Brain (organoid and tissue), 16 donors: ENCODE measurements at places on chromosomes 3 and 15.

DNA sequence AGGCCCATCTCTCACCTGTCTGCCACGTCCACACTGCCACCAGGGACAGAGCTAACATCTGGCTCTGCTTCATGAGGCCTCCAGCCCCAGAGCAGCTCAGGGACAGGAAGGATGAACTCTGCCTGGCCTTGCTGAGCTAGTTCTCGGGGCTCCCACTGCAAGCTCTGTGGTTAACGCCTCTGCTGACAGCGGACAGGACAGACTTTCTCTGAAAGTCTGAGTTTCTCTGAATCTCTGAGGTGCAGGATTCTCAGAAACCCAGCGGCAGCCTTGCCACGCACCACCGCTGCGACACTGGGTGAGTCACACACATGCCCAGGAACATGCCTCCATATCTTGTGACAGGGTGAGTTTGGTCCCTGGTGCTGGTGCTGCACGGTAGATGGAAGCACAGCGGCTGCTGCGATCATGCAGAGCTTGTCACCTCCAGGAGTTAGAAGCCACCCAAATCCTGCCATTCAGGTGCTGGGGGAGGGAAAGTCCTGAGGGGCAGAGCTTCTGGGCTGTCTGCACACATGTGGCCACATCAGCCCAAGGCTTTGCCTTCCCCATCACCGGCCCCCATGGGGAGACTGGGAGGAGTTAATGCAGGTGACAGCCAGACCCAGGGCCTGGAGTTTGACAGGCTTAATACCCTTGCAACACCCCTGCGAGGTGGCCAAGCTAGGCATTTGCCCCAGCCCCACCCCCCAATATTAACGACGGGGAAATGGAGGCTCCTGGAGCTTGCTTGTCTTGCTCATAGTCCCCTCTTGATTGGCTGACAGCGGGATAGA, 267.0 kb downstream of the PLCL2 start:
- no peak for DNase-seq

DNA sequence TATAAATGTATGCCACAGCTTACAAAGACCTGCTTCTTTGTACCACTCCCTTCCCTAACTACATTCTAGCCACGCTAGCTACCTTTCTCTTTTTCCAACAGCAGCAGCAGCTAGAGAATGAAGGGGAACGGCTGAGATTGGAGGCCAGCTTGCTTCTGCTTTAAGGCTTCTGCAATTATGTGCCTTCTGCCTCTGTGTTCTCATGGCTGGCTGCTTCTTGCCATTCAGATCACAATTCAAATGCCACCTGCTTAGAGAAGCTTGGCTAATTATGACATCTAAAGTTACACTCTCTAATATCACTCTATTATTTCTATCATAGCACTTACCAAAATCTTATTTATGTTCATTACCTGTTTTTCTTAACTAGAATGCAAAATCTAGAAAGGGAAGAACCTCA, 95.2 kb downstream of the RYK start:
- DNase-seq, result peak; percentile 13

DNA sequence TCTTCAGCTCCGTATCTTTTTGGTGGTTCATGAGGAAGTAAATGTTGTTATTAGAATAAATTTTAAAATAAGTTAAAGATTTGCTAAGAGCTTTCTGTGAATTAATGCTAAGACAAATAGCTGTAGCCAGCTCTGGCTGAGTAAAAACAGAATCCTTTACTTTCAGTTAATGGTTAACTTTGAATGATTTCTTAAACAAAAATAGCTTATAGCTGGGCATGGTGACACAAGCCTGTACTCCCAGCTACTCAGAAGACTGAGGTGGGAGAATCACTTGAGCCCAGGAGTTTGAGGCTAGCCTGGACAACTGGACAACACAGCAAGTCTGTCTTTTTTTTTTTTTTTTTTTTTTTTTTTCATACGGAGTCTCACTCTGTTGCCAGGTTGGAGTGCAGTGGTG, 25.0 kb downstream of the TCAIM start:
- DNase-seq, result no peak

GRCh38 chr3:112114576-112115160, 18.4 kb downstream of the GCSAM start:
- DNase-seq, result no peak

- peak; percentile 97 for DNase-seq
These were observed at the start of gene FGF12 for GRCh38 chr3:192727032-192727847. TSS of gene FGF12 (minus strand) at chr3:192727541.

DNA sequence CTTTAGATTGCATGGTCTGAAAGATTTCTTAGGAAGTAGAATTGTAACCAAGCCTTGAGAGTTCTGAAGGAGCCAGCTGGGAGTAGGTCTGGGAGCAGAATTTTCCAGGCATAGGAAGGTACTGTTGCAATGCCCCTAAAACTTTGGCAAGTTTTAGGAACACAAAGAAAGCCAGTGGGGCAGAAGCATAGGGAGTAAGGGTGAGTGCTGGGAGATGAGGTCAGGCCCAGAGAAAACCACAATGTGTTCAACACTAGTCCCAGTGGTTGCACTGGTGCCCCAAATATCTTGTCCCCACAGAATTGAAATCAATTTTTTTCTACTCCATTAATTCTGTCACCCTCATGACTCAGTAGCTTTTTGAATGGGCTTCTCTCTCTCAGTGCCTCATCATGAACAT, 120.7 kb upstream of the GALNT15 start:
- no peak for DNase-seq

- DNase-seq, result no peak
These were observed 261.4 kb upstream of the MME start for GRCh38 chr3:154818676-154819255.

DNA sequence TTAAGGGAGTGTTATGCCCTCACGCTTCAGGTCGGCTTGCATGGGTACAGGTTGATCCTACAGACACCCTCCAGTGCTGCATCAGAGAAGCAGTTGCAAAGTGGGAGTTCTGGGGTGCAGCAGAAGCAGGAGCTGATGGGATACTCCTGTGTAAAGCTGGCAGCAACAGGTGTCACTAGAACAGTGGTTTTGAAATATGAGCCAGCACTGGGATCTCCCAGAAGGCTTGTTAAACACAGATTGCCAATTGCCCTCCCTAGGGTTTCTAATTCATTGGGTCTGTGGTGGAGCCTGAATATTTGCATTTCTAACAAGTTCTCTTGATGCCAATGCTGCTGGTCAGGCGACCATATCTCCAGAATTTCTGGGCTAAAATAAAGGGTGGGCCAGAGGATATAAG, 350.4 kb downstream of the CLSTN2 start:
- no peak for DNase-seq

GRCh38 chr3:160115387-160115786, 109.8 kb upstream of the C3orf80 start:
- DNase-seq, result no peak

DNA sequence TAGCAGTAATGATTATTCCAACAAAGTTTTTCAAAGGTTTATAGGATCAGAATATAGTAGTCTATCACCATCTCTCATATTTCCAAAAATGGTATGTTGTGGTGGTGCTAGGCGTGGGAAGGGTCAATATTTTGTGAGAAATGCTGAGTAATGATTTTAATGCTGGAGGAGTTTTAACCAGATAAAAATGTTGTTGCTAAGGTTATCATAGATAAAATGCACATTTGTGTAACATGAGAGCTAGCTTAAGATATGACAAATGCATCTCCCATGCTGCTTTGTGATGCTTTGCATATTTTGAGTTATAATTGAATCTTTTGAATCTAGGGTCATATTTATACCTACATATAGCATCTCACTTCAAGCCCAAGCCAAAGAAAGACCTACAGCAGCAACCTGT, 103.9 kb upstream of the ROBO1 start:
- no peak for DNase-seq

DNA sequence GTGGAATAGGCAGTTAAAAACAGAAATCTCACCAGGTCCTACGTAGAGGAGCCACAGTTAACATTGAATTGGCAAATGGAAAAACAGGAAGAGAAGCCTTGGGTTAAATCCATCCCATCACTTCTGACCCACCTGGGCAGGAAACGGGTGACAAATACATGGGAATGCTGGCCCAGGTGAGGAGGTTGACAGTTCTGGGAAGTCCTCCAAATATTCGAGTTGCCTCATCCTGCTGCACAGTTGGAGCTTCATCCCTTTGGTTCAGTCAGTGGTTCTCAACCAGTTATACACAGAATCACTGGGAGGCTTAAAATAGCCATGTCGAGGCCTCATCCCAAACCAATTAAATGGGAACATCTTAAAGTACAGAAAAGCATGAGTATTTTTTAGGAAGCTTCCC, 5.3 kb downstream of the MYZAP start:
- no peak for DNase-seq

DNA sequence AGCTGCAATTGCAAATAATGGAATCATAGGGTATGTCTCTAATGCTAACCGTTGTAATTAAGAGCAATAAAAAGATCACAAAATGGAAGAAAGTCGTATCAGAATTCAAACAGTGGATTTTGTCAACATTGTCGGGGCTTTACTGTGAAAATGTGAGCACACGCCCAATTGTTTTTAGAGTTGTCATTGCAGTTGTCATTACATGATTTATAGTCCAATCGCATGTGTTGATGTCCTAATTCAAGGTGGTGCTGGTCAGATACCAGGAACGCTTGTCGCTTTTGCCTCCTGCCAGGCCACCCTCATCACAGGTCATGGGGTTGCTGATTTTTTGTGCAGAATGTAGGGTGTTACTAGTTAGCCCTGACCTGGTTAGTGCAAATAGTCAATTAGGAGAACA, 16.2 kb downstream of the TRPM1 start:
- DNase-seq, result no peak

DNA sequence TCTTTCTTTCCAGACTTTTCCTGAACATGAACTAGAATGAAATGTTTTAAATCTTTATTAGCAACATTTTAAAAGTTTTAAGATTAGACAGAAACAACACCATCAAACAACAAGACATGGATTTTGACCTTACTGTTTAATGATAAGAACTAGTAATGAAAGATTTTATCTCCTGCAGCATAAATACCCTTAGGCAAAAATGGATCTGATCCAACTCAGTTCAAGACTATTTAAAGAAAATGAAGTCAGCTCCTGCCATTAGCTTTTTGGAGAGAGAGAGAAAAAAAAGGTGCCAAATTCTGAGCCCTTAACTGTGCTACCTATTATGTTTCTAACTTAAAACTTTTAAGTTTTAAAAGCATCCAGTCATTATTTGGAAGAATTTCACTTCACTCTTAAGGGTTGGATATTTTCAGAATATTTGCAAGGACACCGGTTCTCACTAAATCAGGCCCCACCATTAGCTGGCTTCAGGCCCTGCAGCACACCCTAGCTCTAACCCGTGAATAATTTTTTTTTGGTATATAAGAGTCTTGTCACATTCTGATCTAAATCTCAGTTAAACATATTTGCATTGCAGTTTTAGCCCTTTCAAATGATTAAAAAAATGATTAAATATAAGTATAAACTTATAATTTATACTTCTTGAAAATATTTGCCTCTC, 60.0 kb downstream of the NR1I2 start:
- DNase-seq, result no peak

GRCh38 chr3:189235214-189235613, 63.4 kb downstream of the TPRG1 start:
- DNase-seq, result no peak

GRCh38 chr3:186598108-186598784, 14.6 kb upstream of the AHSG start:
- DNase-seq, result no peak

- peak; percentile 10 for DNase-seq
These were observed 15.8 kb downstream of the RUVBL1 start for GRCh38 chr3:128107834-128108233.

- DNase-seq, result no peak
These were observed 18.4 kb downstream of the KLF13 start for GRCh38 chr15:31344823-31345605.

- no peak for DNase-seq
These were observed 4.0 kb downstream of the AP2M1 start for GRCh38 chr3:184178521-184179138.

GRCh38 chr3:181725131-181725731, 13.5 kb downstream of the SOX2 start:
- peak; percentile 81 for DNase-seq

DNA sequence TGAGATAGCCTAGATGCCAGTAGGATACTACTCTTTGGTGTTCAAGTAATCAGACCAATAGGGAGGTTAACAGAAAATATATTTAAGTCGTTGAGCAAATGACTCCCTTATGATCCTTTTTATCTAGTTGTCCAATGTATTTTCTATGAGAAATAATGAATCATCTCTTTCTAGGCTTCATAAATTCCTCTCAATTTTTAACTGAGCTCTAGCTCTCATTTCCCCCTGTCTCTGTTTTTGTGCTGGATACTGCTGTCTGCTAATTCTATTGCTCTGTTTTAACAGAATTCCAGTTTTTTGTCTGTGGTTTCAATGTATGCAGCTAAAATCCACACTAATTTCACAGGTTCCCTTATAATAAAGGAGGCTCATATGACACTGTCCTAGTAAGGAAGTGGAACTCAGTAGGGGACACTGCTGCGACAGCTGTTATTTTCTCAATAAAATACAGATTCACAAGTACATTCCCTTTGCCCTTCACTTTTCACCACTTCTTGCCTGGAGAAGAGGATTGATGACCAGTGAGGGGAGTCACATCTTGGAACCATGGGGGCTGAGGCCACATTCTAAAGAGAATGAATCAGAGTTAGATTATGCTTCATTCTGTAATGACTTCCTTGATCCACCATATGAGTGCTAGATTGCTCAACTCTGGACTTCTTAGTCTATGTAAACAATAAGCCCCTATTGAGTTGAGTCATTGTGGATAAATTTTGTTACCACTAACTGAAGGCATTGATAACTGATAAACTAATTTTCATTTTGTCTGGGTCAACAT, 558.7 kb upstream of the KCNMB2 start:
- DNase-seq, result no peak

GRCh38 chr3:179716226-179716625, 63.4 kb downstream of the USP13 start:
- no peak for DNase-seq

GRCh38 chr3:43036621-43037423, 57.7 kb downstream of the GASK1A start:
- DNase-seq, result no peak

GRCh38 chr3:41893977-41894376, 67.9 kb downstream of the ULK4 start:
- DNase-seq, result peak; percentile 75

DNA sequence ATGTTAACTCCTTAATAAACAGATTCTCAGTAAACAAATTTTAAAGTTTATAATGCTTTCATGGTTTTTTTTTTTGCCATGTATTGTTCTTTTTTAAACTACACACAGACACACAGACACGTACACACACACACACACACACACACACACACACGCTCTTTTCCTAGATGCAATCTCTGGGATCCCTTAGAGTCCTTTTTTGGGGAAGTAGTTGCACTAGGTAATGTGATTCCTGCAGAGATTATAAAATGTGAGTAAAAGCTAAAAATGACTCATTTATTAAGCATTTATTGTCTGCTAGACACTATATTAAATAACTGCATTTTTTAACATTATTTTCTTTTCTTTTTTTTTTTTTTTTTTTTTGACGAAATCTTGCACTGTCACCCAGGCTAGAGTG, 19.9 kb downstream of the NDUFB5 start:
- no peak for DNase-seq

DNA sequence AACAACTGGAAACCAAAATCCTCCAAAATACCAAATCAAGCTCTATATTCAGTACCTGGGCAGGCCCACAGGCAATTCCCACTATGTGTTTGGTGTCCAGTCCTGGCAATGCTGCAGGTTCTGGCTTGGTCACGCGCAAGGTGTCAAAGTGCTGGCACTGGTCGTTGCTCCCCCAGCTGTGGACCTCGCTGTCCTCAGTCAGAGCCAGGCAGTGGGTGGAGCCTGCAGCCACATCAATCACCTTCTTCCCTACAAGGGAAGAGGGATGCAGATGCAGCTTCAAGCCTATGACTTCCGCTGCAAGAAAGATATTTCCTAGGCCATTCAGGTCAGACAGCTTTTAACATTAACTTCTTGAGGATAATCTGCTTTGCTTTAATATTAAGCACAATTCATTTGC, 61.3 kb downstream of the HERC2 start:
- no peak for DNase-seq
